ENCODE measurements at places on chromosomes 4 and X.

- DNase-seq: no peak
Measured at GRCh38 chr4:70313736-70314135, 21.0 kb upstream of the CABS1 start.

GRCh38 chr4:9685692-9686091 is 95.7 kb upstream of the DRD5 start:
- no peak for DNase-seq

- DNase-seq: no peak
Measured at GRCh38 chrX:19372547-19373331, 29.0 kb downstream of the PDHA1 start.

- no peak for DNase-seq
Measured at GRCh38 chr4:21198683-21199082, 498.4 kb downstream of the PACRGL start.

DNA sequence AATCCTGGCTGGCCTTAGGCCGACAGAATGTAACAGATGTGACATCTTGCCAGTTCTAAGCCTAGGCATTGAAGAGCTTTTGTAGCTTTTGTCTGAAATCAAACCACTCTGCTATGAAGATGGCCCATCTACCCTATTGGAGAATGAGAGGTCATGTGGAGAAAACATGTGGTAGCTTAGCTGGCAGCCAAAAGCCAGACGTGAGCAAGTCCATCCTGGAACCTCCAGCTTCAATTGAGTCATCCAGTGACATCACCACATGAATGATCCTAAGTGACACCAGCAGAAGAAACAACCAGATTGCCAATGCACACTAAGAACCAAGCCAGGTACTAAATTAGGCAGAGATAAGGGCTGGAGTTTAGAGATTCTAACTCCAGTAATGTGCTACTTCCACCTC is 154.8 kb upstream of the ZFP42 start:
- DNase-seq: peak; percentile 18

All from fibroblast of mammary gland (primary cell).